NCI-H510A treated with DMSO at 0.1 percent for 48 hours (cell line): ENCODE measurements at places on chromosomes 6 and 20.

- no peak for DNase-seq
Measured at GRCh38 chr20:42906120-42906519, 283.6 kb downstream of the PTPRT start.

DNA sequence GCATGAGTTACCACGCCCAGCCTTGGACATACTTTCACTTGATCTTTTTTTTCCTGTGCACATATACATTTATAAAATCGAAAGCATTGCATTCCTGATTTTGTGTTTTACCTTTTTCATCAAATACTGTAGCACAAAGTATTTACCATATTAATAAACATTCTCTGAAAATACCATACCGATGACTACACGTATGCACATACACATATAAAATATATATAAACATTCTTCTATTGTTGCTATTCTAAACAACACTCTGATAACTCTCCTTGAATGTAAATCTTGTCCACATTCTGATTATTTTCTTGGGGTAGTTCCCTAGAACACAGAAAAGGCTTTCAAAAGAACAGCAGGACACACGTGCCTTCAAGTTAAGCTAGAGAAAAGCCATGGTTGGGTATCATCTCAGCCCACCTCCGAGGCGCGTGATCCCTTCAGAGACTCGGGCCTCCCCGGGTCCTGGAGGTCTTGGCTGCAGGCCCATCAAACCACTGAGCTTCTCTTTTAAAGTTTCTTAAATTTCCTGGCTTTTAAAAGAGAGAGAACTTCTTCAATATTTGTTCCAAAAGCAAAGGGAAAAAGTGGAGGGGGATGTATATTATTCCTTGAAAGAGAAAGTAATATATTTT, 198.1 kb downstream of the MYLK4 start:
- no peak for DNase-seq

GRCh38 chr20:48667481-48667880, 160.3 kb downstream of the PREX1 start:
- no peak for DNase-seq

GRCh38 chr6:160015778-160016684, 47.1 kb downstream of the IGF2R start:
- DNase-seq = no peak

DNA sequence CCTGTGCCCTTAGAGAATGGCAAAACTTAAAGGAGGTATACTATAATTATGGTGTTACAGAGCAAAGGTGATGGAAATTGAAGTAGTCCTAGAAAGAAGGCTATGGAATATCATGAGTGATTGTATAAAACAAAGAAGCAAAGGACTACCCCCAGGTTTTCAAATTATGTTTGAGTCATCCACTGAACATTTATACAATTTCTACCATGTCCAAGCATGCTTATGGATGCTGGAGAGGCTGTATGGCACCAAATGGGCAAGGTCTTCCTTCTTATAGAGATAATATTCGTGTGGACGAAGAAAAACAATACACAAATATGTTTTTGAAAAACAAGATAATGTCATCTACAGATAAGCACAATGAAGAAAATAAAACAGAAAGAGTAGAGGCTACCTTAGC, 177.5 kb downstream of the KHDC1L start:
- DNase-seq = no peak

DNA sequence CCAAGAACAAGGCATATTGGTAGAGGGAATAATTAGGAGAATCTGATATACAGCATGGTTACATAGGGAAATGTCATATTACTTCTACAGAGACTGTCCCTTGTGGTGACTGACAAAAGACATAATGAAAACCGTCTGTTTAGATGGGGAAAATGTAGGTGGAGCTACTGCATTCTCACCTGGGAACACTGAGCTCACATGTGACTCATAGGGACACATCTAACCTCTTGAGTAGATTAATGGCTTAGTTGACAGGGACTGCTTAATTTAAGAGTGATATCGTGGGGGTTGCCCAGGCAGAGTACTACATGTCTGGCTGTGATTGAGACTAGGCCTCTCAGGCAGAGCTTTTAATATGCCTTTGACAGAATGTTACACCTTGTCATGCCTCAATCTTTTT, 235.3 kb upstream of the ZFP64 start:
- peak; percentile 50 for DNase-seq

DNA sequence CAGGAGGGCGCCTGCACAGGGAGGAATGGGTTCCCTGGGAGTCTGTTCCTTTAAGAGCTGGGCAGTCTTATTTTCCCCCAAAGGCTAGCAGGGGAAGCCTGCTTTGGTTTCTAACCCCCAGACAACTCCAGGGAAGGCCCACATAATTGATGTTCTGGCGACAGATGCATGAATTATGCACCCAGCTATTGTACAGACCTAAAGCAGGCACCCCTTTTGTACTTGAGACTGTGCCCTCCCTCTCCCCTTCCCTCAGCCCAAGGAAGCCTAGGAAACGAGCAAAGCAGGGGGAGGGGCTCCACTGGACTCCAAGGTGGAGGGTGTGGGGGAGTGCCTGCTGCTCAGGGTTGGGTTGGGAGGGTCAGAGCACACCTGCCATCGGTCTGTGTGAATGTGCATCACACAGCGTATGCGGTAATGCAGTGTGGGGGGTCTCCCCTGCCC, 102.1 kb downstream of the KCNB1 start:
- DNase-seq = no peak

DNA sequence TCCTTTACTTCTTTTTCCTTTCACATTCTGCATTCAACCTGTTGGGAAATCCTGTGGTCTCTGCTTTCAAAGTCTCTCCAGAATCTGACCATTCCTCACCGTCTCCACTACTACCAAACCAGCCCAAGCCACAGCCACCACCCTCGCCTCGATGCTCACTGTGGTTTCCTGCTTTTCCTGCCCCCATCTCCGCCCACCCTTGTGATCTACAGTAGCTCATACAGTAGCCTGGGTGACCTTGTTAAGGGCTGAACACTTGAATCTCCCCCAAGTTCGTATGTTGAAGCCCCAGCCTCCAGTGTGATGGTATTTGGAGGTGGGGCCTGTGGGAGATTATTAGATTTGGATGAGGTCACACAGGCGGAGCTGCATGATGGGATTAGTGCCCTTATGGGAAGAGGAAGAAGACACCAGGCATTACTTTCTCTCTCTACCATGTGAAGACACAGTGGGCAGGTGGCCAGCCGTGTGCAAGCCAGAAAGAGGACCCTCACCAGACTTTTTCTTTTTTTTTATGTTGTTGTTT, 189.0 kb upstream of the UST start:
- DNase-seq = no peak

- no peak for DNase-seq
Measured at GRCh38 chr20:38692436-38693411, 31.6 kb upstream of the SLC32A1 start.

- no peak for DNase-seq
Measured at GRCh38 chr6:138307352-138307751, 70.4 kb upstream of the SMIM28 start.

DNA sequence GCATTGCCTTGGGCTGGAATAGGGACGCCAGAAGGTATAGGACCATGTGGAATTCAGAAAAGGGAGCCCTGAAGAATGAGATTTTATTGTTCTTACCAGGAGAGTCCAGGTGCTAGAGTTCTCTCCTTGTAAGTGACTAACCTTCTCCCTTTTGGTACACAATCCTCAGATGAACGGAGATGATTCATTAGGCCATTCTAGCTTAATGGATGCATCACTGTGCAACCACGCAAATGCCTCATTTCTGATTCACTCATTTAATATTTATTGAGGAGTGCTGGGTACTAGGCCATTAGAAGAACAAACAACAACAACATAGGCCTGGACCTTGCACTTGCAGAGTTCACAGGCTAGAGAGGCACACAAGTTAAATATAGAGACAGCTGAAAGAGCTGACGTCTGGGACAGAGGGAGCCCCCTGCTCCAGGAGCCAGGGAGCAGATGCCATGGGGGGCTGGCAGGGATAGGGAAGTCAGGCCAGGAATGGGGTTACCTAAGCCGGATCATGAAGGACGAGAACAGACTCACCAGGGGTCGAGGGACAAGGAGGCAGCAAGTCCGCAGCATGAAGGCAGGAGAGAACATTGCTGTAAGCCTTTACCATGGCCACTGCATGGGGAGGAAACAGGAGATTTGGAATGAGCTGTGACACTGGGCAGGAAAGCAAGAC, 179.5 kb upstream of the AKAP12 start:
- DNase-seq = no peak

DNA sequence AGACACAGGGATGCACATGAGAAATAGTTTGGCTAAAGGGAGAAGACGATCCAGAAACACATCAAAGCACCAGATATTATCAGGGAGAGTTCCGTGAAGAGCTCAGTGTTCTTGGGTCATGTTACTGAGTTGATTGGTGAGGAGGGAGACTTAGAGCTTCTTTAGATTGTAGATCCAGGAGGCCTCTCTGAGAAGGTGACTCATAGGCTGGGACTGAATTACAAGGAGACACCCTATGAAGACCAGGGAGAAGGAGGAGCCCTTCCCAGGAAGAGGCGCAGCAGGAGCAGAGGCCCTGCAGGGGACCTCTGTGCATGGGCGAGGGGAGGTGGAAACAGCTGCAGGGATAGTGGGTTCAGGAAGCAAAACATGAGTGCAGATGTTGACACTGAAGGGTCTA, 196.5 kb downstream of the SLC24A3 start:
- DNase-seq = no peak

GRCh38 chr6:112936504-112936903, 589.4 kb downstream of the RFPL4B start:
- no peak for DNase-seq

- no peak for DNase-seq
Measured at GRCh38 chr6:146153040-146153758, 124.3 kb downstream of the GRM1 start.

DNA sequence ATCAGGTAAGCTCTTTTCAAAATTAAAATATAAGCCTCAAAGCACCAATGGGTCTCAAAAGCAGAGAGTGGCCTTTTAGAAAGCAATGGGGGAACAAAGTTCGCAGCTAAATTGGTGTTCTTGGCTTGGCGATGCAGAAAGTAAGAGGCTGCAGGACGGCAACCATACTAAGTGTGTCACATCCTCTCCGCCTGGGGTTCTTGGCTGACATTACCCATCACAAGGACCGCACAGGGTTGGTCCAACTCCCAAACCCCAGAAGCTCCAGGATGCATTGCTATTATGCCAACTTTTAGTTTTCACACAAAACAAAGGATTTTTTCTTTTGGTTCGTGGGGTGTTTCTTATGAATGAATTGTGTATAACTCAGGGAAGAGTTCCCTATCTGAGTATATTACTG, 124.8 kb downstream of the PRKN start:
- no peak for DNase-seq

- no peak for DNase-seq
Measured at GRCh38 chr6:141326426-141326825, 806.3 kb upstream of the GJE1 start.

GRCh38 chr6:3906846-3907151, 57.6 kb downstream of the FAM50B start:
- DNase-seq = no peak

DNA sequence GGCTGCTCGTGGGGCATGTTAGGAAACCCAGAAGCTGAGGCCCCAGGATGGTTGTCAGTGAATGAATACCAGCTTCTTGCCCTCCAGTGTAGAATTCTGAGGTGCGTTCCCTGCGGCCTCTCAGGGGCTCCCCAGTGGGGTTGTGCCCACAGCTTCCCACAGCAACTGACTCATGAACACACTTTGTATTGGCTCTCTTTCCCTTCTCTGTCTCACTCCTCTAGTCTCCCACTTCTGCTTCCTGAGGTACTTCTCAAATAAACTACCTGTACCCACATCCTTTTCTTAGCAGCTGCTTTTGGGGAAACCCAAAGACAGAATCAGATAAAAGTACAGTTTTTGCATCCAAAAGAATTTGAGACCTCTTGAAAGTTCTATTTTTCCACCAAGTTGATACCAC, 107.7 kb upstream of the JAG1 start:
- no peak for DNase-seq

- DNase-seq = no peak
Measured at GRCh38 chr6:28907394-28907793, 16.4 kb downstream of the TRIM27 start.

DNA sequence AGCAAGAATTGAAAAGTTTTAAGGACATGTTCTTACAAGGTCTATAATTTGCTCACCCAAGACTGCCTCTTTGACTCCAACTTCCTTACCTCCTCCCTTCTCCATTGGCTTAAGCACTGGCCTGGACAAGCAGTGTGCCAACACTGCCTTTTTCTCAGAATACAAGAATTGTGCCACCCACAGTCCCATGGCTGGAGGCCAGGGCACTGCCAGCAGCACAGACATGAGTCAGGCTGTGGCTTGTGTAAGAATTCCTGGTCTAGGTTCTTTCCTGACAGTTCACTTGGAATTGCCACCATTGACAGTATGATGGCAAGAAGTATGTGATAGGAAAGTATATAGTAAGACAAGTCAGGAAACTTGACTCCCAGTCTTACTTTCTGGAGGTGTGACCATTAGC, 202.7 kb upstream of the MARCKS start:
- no peak for DNase-seq

- no peak for DNase-seq
Measured at GRCh38 chr20:51301026-51301425, 241.5 kb downstream of the NFATC2 start.

- no peak for DNase-seq
Measured at GRCh38 chr6:74853991-74854390, 351.9 kb downstream of the COL12A1 start.

DNA sequence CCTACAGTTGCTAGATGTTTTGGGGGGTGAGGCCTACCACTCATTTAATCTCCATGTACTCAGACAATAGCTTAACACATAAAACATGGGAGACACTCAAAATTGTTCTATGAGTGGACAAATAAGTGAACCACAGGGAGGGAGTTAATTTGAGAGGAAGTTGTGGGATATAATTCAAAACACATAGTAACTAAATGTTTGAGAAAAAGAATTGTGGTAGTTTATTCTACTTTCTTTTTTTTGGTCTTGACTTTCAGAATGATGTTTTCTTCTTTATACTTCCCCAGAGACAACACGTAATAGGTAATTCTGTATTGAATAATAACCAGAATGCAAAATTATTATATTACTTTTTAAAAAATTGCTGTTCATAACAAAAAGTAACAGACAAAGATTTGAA, 453.8 kb downstream of the RFPL4B start:
- no peak for DNase-seq

- DNase-seq = no peak
Measured at GRCh38 chr20:21109144-21109543, 3.0 kb upstream of the LINC00237 start.

GRCh38 chr6:42274898-42275297, 57.2 kb upstream of the MRPS10 start:
- no peak for DNase-seq

GRCh38 chr6:108877046-108877751, 29.0 kb downstream of the ARMC2 start:
- DNase-seq = no peak
